ENCODE measurements at places on chromosomes 16 and 17.

DNA sequence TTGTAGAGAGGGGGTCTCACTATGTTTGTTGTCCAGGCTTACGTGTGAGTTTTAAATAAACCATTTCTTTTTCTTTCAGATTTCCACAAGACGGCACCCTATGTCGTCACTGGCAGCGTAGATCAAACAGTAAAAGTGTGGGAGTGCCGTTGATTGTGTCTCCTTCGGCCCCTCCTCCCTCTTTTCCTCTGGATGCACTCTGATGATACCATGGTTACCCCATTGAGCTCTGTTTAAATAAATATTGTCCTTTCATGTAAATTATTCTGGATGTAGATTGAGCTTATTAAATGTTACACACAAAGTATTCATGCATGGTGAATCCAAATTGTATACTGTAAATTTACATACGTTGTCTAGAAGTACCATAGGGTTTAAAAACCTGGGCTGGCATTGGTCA lies 29.9 kb downstream of the CLUH start:
- no peak for DNase-seq

DNA sequence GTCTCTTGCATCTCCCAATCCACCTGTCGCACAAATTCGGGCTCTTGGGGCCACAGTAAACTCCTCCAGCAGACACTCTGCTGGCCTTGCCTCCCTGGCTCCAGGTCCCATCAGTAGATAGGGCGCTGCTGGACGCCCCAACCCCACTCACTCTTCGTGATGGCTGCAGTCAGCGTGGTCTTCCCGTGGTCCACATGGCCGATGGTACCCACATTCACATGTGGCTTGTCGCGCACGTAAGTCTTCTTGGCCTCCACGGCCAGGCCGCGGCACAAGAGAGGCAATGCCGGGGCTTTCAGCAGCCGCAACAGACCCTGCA lies 428 bp downstream of the TUFM start:
- DNase-seq = no peak

GRCh38 chr16:19203374-19203966 lies 35.4 kb downstream of the SYT17 start:
- DNase-seq = no peak

DNA sequence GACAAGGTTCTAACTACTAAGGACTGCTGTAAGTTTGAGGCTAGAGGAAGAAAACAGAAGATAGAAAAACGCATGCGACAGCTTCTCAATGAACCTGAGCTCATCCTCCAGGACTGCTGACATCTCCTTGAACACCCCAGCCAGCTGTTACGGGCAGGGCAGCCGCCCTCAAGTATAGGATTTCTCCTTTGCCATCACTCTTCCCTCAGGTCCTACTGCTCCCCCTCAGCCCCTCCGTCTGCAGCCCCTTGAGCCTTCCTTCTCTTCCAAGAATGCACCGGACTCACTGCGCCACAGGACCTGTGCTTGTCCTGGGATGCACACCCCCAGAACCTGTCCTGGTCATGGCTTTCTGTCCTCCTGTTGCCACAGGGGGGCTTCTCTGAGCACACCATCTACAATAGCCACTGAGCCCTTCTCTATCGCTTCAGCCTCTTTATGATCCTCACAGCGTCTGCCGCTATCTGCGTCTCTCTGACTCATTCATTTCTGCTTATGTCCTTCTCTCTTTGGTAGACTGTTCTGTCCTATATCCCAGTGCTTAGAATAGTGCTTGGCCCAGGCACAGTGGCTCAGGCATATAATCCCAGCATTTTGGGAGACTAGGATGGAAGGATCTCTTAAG lies 15.7 kb upstream of the XYLT2 start:
- no peak for DNase-seq

DNA sequence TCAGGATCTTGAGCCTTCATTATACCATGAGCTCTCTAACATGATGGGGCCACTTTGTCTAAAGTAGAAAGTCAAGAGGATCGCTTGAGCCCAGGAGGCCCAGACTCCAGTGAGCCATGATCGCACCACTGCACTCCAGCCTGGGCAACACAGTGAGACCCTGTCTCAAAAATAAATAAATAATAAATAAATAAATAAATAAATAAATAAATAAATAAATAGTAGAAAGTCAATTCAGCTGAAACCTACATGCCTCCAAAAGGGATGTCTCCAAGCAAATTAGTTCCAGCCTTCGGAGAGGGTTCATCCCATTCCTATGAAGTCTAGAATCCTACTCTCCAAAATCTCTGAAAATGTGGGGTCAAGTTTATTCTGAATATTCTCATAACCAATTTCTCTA lies 26.0 kb downstream of the C17orf67 start:
- DNase-seq = no peak

DNA sequence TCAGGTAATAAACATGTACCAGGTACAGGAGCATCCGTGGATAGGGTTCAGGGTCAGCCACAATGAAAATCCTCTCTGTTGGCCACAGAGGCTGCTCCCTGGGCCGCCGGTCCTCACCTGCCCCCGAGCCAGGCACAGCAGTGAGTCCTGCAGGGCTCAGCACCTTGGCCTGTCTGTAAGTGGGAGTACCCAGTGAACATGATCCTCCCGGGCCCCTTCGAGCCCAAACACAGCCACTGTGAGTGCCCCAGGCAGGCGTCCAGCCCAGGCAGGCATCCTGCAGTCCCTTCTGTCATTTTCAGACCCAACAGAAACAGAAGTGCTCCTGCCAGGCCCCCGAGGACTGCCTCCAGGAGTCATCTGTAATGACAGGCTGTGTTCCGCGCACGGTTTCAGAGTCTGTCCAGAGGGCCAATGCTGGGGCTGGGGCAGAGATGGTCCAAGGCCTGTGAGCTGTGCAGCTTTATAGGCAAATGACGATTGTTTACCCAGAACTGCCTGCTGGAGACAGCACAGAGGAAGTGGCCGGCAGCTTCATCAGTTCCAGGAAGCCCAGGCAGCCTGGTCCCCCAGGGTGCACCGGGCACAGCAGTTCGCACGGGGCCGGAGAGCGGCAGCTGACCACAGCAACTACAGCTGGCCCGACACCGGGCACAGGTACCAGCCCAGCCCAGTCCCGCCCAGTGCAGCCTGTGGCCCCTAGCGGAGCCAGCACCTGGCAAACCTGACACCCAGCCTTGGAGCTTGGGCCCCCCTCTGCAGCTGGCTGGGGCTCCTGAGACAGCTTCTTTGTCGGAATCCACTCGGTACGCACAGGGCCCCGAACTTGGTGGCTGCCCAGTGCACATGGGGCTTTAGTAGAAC lies 13.2 kb downstream of the SLC7A5 start:
- DNase-seq = no peak

Measured in non-pigmented ciliary epithelial cell (primary cell).